Stimulated activated CD4-positive, alpha-beta T cell treated with anti-CD3 and anti-CD28 coated beads, Interleukin-1b, Interleukin-23, amount 100 ng/mL, for 48 hours (primary cell): ENCODE measurements at places on chromosomes 6 and 20.

GRCh38 chr6:25971187-25971821, 8.7 kb downstream of the TRIM38 start:
- DNase-seq = no peak

GRCh38 chr6:43308101-43308989, at the start of gene CRIP3:
Gene CRIP3 (minus strand): TSS chr6:43308826. CDS start chr6:43308792, 34 bp downstream.
- DNase-seq = peak; percentile 51

DNA sequence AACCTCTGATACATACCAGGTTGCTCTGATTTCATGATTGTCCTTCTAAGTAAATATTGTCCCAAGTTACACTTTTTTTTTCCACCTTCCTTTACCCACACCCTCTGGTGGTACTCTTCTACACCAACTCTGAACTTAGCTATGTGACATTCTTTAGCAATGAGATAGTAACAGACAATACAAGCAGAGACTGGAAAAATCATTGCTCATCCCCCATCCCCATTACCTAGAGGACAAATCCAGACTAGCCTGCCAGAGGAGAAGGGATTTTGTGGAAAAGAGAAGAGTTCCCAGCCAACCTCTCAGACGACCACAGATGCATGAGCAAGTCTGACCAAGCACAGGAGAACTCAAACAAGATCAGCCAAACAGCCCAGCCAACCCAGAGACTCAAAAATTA, 32.8 kb upstream of the TFAP2B start:
- no peak for DNase-seq

- DNase-seq = no peak
Measured at GRCh38 chr20:19807191-19807945, 49.3 kb downstream of the RIN2 start.
